ENCODE measurements at places on chromosomes 1 and 21. TPM values are rescaled to one million over a fixed set of nuclear protein-coding genes. Genes with fewer than 3 reads are reported as not detected.

The NBPF4 gene
- 2.5 TPM for total RNA-seq

The PUSL1 gene
- 35.4 TPM for total RNA-seq

The LRRN2 gene
- 19.5 TPM for total RNA-seq

DNA sequence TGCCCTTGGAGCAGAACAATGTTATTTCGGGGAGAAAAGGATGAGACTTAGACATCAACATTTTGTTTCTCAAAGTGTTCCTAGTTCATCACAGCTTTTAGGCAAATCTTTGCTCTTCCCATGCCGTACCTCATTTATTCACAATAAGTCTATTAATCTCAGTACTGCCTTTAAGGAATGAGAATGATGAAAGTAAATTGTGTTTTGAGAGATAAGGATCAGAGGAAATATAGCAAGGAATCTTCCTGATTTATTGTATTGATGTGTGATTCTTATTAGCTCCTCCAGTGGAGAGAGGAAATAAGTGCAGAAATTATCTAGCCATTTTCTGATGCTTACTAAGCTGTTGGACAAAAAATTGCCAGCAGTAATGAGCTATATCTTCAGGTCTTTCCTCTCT lies 2.0 kb downstream of the POLR3C start:
- no peak for DNase-seq

- DNase-seq, result no peak
These were observed 7.7 kb downstream of the C1orf226 start for GRCh38 chr1:162389021-162389818.

DNA sequence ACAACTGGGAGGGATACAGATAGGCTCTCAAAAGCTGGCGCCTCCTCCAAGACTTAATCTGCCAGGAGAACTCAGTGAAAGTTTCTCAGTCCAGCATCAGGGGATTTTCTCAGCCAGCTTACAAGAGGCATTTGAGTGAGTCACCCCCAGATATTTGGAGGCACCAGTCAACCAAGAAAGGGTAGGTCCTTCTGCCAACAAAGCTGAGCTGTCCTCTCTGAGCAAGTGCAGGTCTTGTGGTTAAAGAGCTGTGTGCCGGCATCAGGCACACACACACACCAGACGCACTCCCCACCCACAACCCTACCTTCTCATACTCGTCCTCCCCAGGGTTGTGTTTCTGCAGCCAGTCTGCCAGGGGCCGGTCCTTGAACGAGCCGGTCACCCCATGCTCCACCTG lies 27.0 kb upstream of the PPP1R15B start:
- no peak for DNase-seq

DNA sequence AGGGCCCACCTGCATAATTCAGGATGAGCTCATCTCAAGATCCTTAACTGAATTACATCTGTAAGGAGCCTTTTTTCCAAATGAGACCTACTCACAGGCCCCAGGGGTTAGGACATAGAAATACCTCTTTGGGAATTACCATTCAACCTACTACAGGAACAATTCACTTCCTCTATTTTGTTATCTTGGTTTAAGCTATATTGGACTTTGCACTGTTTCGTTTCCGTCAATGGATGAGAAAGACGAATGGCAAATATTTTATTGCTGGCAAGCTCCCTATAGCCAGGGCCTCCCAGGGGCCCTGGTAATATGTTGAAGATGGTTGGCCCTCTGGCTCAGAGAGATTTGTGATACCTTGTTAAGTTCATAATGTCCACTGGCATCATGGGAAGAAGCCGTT lies 384.2 kb upstream of the DUSP10 start:
- DNase-seq, result no peak

GRCh38 chr1:241485554-241485992 lies 34.0 kb downstream of the FH start:
- no peak for DNase-seq

DNA sequence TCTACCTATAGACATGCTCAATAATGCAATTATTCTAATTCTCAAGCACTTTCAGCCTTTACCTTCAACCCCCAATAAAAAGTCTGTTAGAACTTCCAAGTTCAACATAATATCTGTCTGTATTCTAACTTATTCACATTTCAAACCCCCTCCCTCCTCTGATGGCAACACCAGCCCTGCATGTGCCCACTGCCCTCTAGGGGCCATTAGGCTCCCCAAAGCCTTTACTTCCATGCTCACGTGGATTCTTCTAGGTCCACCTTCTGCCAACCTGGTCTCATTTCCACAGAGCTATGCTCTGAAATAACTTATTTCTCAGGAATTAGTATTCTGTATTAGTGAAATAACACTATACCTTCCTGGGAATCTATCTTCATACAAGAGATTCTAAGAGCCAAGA lies 22.2 kb upstream of the KPRP start:
- no peak for DNase-seq

DNA sequence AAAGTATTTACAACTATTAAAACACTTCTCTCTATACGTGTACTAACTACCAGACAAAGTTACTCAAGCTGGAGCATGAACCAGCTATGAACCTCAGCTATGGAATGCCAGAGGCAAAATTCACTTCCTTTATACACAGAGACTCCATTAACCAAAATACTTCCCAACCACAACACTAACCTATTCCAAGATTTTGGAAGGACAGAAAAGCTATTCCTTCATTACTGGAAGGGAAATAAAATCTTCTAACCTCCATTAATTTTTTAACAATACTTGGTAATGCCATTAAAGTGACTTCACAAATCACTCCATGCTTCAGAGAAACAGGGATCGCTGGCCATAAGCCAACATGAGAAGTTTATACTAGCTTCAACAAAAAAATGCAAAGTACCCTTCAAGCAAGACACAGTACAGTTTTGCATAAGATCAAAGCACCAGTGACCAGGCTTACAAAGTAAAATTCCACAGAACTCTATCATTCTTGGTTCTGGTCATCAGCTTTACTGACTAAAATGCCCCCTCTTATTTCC lies 58.0 kb downstream of the PUM1 start:
- no peak for DNase-seq

- no peak for DNase-seq
These were observed 6.8 kb downstream of the GPR137B start for GRCh38 chr1:236149003-236149595.

DNA sequence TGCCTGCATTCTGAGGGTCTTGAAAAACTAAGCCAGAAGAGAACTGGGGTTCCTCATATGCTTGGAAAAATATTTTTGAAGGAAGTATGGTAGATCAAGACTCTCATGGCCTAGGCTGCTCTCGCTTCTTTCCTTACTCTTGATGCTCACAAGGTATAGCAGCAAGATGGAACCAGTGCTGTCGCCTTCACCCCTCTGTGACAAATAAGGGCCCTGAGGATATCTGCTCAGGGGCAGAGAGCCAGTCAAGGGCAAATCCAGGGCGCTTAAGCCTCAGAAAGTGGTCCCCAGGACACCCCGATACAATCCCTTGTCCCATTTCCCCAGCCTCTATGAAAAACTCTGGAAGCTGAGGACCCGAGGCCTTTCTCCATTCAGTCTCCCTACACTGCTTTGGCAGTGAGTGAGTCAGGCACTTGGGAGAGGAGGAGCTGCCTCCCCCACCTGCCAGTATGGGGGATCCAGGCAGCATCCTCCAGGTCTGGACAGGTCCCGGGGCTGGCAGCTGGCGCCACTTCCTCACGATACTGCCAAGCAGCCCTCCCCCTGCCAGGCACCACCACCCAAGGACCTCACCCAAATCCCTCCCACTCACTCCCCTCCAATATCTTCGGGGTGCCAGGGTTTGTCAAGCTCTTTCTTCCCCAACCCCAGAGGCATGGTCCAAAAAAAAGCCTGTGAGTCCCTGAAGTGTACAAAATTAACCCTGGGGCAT lies 1.3 kb downstream of the IGSF9 start:
- DNase-seq, result no peak

Measured in testis (tissue), 5 donors.